RPMI8226 (cell line): ENCODE measurements at places on chromosomes 12 and 14.
A peak's percentile ranks its signal among the peaks of the same experiment; 100 is the strongest.

DNA sequence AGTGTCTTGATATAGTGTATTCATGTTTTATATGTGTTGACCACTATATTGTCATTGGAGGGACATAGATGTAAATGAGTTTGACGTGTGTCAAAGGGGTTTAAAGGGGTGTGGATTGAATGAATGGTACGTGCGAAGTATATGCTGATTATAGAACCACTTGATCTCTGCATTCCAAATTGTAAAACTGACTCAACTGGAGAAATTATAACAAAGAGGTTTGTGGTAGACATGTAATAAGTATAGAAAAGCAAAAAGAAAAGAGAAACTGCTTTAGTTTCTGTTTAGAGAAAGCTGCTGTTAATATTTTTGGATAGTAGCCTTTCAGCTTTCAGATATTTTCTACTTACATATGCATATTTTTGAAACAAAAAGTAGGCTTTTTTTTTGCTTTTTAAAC lies 8.9 kb upstream of the MYRFL start:
- DNase-seq, result no peak

- no peak for DNase-seq
Measured at GRCh38 chr12:108119126-108119973, 9.7 kb upstream of the WSCD2 start.

GRCh38 chr12:94718114-94718513 lies 67.8 kb upstream of the TMCC3 start:
- no peak for DNase-seq

DNA sequence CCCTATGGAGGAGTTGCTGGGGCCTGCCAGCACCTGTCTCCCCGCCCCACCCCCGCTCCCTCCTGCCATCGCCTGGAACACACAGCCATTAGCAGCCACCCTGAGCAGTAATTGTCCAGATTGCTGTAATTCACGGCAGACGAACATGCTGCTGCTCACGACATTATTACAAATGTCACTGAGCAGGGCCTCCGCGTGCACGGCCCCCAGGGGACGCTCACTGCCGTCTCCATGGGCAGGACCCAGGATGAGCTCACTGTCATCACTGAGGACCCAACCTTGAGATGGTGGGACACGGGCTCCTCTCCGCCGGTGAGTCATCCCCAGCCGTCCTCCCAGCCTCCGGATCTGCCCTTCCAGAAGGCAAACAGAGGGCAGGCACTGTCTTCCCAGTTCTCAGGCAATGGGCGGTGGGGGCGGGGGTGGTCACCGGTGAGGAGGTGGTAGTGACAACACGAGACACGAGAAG lies 100.4 kb downstream of the RFLNA start:
- DNase-seq, result no peak

- no peak for DNase-seq
Measured at GRCh38 chr12:85825746-85826145, 10.5 kb downstream of the RASSF9 start.

GRCh38 chr14:79658221-79658620 lies 553.1 kb downstream of the DIO2 start:
- no peak for DNase-seq

GRCh38 chr12:52019113-52019770 lies 12.5 kb downstream of the TAMALIN start:
- no peak for DNase-seq

DNA sequence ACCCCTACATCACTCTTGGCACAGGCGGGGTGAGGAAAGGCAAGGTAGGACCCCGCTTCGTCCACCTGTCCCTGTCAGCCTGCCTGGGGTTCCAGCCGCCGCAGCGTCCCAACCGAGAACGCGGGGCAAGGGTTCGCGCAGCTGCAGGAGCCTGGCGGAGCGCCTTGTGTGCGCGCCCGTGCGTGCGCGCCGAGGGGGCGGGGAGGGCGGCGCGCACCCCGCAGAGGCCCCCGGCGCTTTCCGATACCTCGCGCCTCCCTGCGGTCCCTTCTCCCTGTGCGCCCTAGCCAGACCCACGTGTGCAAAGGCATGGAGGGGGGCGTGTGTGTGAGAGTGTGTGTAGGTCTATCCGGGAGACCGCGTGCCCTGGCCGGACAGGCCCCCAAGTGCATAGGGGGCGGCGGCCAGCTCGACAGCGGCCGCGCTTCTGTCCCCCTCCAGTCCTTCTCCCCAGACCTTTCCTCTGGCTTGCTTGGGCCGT lies 122.4 kb downstream of the TSPAN9 start:
- peak; percentile 30 for DNase-seq

- DNase-seq, result no peak
Measured at GRCh38 chr14:55911776-55912175, 206.4 kb upstream of the PELI2 start.

GRCh38 chr12:75890141-75890540 lies 141.4 kb downstream of the PHLDA1 start:
- no peak for DNase-seq

DNA sequence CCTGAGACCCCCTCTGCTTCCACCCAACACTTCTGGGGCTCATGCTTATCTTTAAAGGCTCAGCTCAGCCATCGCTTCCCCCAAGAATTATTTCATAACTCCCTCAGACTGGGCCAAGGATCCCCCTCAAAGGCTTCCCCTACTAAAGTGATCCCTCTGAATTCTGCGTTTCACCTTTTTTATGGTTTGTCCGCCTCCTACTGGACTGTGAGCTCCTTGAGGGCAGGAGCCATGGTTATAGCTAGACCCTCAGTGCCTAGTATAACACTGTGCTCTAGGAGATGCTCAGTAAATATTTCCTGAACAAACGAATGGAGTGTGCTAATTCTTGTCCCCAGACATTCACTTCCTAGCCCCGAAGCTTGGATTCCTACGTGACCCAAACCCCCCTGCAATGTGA lies 20.5 kb upstream of the SRRM4 start:
- DNase-seq, result no peak

GRCh38 chr12:130879781-130880389 lies 8.0 kb downstream of the RAN start:
- DNase-seq, result no peak

DNA sequence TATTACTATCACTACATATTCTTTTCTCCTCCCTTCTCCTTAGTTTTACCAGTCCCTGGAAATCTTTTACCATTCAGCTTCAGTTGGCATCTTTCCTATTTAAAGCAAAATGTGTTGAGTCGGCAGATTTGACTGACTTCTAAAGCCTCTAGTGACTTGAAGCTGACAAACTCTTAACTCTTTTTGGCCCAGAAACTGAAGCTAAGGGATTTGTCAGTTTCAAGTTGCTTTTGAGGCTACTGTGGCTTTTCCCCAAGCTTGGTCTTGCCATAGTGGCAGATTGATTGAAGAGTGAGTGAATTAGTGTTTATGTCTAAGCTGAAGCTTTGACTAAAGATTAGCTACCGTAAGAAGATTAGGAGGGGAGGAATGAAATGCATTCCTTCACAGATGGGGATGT lies 104.0 kb downstream of the ETNK1 start:
- no peak for DNase-seq

- DNase-seq, result no peak
Measured at GRCh38 chr12:118189741-118190191, 53.8 kb downstream of the PEBP1 start.

GRCh38 chr14:20712904-20713303 lies 24.3 kb downstream of the ANG start:
- DNase-seq, result no peak

GRCh38 chr14:99529899-99530298 lies 48.7 kb downstream of the CCNK start:
- DNase-seq, result no peak

- DNase-seq, result peak; percentile 67
Measured at GRCh38 chr12:54300732-54301427, at the start of gene NFE2. Gene NFE2, minus strand, starts transcription at chr12:54301015. Its CDS starts 5,767 bp downstream, at chr12:54295248.

DNA sequence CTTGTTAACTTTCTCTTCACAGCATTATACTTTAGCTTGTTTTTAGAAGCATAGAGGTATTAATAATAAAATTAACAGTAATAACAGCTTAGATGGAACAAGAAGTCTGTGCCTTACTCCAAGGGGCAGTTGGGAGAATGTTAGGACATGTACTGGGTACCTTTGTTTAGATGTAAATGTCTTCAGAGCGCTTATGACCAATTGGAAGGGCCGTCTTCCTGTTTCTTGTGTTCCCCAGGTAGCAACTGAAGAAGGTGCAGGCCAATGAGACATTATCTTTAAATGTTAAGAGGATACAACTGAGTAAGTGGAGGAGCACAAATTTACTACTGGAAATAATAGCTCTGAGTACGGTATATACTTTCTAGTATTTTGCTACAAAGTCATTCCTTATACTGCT lies 180.9 kb upstream of the SYT1 start:
- DNase-seq, result no peak

DNA sequence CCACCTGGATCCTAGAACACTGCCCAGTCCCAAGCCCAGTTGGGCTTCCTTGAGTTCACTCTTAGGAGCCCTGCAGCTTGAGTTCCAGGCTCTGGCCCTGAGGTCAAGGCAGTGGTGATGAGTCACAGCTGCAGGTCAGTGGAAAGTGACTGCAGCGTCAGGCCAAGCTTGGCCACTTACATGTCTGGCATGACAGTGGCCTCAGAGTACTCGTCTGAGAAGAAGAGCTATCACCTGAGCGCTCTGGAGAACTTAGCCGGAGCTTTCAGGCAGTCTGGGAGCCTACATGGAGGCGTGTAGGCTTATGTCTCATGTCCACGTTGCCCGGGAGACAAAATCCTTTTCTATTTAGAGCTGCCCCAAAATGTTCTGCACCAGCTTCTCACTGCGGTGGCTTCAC lies 75.6 kb downstream of the ARL6IP4 start:
- DNase-seq, result no peak

DNA sequence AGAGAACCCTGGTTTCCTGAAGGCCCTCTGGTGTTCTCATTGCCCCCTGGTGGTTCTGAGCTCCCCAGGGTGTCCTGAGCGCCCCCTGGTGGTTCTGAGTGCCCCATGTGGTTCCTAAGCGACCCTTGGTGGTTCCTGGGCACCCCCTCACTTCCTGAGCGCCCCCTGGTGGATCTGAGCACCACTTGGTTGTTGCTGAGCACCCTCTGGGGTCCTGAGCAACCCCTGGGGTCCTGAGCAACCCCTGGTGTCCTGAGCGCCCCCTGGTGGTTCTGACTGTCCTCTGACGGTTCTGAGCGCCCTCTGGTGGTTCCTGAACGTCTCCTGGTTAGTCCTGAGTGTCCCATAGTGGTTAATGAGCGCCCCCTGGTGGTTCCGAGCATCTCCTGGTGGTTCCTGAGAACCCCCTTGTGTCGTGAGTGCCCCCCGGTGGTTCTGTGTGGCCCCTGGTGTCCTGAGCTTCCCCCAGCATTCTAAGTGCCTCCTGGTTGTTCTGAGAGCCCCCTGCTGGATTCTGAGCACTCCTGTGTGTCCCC lies 568.3 kb downstream of the TMEM121 start:
- no peak for DNase-seq

- DNase-seq, result no peak
Measured at GRCh38 chr12:57142727-57143126, 4.7 kb downstream of the LRP1-AS start.
